ENCODE measurements at places on chromosomes 13 and 19.

DNA sequence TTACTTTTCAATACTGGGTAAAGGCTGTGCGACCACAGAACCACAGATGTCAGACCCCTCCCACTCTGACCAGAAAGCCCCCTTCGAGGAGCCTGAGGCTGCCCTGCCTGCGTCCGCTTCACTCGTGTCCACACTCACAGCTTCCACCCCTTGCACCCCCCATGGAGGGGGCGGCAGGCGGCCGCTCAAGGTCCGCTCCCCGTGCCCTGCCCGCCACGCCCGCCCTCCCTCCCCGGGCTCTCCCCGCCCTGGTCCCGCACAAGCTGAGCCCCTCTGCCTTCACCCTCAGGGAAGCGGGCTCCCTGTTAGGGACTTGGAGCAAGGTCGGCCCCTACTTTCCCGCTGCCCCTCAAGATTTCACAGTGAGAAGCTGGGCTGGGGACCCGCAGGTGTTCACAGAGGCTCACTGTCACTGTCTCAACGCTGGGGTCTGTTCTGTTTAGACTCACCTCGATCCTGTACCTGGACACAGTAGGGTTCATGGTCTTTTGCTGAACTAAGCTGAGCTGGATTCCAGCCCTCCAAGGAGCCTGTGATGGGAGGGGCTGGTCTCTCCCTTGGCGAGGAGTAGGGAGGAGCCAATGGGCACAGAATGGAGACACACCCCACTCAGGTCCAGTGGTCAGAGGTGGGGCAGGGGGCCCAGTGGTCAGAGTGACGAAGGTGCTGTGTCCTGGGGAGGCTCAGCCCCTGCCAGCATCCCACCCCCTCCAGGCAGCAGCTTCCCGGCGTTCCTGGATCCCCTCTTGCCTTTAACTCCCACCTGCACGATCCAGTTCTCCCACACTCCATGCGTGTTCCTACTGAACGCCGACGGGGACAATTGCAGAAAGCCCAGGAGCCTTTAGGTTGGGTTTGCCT, 69.5 kb downstream of the SPACA7 start:
- no peak for DNase-seq

DNA sequence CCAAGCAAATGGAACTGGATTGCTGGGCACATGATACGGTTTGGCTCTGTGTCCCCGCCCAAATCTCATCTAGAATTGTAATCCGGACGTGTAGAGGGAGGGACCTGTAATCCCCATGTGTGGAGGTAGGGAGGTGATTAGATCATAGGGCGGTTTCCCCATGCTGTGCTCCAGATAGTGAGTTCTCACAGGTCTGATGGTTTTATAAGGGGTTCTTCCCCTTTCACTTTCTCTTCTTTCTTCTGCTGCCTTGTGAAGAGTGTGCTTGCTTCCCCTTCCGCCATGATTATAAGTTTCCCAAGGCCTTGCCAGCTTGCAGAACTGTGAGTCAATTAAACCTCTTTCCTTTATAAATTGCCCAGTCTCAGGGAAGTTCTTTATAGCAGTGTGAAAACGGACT, 32.6 kb upstream of the MTIF3 start:
- no peak for DNase-seq

DNA sequence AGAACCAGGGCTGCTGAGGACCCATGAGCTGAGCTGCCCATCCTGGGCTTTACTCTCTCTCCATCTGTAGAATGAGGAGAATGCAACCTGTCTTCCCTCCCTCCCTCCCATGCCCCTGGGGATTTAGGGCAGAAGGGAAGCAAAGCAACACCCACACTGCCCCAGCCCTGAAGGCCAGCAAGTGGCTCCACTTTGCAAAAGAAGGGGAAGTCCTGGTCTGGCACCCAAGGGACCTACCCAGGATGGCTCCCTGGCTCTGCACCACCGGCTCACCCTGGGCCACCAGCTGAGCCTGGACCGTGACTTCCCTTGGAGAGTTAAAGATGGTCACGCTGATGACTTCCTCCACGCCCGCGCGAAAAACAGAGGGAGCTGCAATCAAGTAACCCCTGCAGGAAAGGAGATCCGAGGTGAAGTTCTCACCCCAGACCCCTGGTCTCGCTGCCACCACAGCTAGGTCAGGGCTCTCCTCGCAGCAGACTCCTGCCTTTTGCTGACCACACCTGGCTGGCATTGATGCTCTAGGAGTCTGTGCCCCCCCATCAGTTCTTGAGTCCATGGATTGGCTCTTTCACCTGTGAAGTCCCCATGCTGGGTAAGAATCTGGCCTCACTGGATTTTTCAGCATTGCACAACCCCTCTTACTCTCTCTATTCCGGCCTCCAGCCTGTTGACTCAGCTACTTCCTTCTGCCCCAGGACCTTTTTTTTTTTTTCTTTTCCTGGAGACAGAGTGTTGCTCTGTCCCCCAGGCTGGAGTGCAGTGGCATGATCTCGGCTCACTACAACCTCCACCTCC, 4.6 kb downstream of the CPAMD8 start:
- DNase-seq = no peak

- no peak for DNase-seq
These were observed 49.1 kb downstream of the MZT1 start for GRCh38 chr13:72678312-72678711.

GRCh38 chr19:7930765-7931164, 4.8 kb upstream of the CTXN1 start:
- DNase-seq = no peak

- no peak for DNase-seq
These were observed 32.2 kb downstream of the CNMD start for GRCh38 chr13:52707375-52707774.

- DNase-seq = no peak
These were observed 520 bp downstream of the ZNF600 start for GRCh38 chr19:52786078-52786463.

- no peak for DNase-seq
These were observed 301.7 kb upstream of the SPRY2 start for GRCh38 chr13:80642641-80643040.

GRCh38 chr13:55653497-55653896, 1487.2 kb upstream of the PRR20A start:
- no peak for DNase-seq

DNA sequence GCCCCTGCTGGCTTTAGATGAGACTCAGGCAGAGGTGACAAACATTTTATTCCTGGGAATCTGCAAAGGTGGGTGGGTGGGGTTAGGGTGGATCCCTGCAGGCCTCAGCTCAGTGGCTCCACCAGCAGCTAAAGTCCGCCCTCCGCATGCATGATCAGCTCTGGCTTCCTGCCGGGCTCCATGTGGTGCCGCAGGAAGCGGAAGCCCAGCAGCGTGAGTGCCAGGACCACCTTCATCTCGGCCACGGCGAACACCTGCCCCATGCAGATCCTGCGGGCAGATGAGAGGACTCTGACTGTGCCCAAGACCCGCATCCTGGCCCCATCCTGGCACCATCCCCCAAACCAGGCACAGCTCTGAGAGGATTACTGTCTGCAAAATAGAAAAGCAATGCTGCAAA, 26.3 kb downstream of the CYP4F2 start:
- DNase-seq = peak; percentile 54

GRCh38 chr19:39553082-39553652, 13.2 kb upstream of the EID2 start:
- no peak for DNase-seq

GRCh38 chr13:40940841-40941240, 78.3 kb downstream of the ELF1 start:
- no peak for DNase-seq

All from HCT116 (cell line).